Dermis blood vessel endothelial cell (primary cell): ENCODE measurements at places on chromosomes 6 and 20.
A peak's percentile ranks its signal among the peaks of the same experiment; 100 is the strongest.

- DNase-seq = peak; percentile 86
Measured at GRCh38 chr6:73722318-73723060, 26.5 kb downstream of the CD109 start.

GRCh38 chr20:23146181-23146580 is 60.1 kb upstream of the CD93 start:
- no peak for DNase-seq

- DNase-seq = no peak
Measured at GRCh38 chr6:65569505-65569904, 137.5 kb downstream of the EYS start.

- DNase-seq = peak; percentile 12
Measured at GRCh38 chr6:10381133-10381829, 33.6 kb downstream of the TFAP2A start.

DNA sequence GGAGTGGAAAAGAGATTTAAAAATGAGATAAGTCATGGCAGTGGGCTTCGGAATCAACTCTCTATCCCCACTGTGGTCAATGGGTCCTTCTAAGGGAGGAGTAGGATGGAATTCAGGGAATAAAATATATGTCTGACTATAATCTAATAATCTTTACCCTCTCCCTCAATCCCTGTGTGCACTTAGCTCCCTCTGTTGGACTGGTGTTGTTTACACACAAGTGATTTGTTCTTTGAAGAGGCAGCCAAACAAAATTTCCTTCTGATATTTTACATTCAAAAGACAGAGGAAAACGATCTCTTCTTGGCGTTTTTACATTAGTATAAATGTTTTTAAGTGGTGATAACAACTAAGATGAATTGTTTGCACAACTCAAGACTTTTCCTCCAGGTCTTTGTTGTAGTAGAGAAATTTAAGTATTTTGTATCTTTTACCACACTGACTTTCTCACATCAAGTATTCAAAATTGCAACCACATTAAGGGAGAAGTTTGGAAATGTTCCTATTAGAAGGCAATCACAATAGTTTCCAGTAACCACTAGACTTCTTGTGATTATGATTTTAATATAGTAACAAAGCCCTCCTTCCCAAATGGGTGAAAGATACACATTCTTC is 317.8 kb downstream of the CENPW start:
- peak; percentile 56 for DNase-seq

- DNase-seq = no peak
Measured at GRCh38 chr6:391559-392440, at the start of gene IRF4. Gene IRF4, plus strand, starts transcription at chr6:391752. Its CDS starts 1,401 bp downstream, at chr6:393153.

DNA sequence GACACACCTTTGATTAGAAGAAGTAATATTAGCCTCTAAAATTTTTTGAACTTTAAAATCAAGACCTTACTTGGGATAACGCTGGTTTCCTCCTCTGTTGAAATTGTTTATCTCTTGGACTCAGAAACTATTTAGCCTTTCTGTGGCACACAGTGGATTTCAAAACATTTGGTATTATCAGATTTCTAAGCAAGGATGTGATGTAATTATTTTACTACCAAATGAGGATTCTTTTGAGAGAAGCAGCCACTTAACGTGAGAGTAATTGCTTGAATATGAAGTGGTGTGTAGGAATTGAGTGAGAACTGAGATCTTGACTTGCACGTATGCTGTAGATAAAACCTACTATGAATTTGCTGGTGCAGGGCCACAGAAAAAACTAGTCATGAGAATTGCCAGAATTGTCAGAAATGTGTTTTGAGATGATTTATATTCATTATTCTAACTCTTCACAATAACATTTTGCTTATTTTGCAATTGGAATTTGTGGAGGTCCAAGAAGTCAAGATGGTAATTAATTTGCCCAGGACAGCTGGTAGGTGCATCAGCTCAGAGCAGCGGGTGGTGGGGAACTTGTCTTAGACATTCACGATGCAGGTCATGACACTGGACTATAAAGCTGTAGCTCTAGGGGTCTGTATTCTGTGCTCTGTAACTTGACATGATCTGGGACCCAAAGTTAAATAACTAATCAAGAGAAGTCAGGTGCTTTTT is 53.4 kb downstream of the AKAP12 start:
- DNase-seq = no peak
